ENCODE measurements at places on chromosomes 6 and 20.

DNA sequence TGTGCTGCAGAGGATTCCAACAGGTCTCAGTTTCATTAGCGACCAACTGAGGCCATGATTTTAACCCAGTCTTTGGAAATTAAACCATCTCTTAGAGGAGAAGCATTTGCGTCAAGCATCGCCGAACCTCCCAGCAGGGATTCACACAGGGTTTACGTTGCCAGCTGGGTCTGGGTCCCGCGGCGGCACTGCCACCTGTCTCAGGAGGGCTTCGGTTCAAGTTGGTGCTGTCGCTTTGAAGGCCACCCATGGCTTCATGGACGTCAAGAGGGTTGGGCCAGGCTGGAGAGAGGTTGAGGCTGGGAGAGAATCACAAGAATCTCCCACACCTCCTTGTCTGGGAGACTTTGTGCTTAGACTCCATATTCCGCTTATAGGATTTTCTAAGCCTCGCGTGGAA, 43.0 kb upstream of the FRMD1 start:
- peak; percentile 7 for DNase-seq

GRCh38 chr6:27140999-27141528, 106.4 kb upstream of the PRSS16 start:
- no peak for DNase-seq

DNA sequence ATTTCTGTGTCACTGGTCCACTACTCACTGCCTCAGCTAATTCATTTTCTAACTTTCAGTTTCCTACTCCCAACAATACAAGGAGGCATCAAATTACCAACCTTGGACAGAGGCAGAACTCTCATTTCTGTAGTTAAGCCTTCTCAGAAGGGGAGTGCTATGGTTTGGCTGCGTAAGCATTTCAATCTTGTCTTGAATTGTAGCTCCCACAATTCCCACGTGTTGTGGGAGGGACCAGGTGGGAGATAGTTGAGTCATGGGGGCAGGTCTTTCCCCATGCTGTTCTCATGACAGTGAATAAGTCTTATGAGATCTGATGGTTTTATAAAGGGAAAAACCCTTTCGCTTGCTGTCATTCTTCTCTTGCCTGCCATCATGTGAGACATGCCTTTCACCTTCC, 22.9 kb downstream of the HLA-DRA start:
- DNase-seq: no peak

- no peak for DNase-seq
These were observed 564.3 kb upstream of the MARCKS start for GRCh38 chr6:113292646-113293422.

DNA sequence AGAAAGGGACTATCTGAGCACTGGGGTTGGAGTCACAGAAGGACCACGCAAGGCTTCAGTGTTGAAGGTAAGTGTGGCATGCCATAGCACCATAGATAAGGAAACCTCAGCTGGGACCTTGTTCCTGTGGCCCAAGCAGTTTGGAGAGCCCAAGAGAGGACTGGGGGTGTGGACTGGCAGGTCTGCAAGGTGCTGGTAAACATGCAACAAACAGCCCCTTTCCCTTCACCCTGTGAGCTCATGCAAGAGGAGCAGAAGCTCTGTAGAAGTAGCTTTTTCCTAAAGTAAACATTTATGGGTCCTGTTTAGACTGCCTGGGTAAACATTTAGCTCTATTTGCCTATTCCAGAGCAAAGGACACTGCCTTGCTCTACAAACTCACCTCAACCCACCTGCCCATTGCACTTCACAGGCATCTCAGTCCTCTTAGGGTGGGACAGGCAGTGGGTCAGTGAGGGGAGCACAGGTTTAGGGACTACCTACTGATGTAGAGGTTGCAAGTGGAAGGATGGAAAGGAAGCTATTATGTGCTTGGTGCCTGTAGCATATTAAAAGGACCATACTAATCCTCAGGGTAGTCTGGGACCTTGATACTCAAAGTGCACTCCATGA, 12.0 kb downstream of the ZSCAN31 start:
- no peak for DNase-seq
